Activated CD8-positive, alpha-beta T cell treated with anti-CD3 and anti-CD28 coated beads for 36 hours (primary cell): ENCODE measurements at places on chromosomes 1 and 21.

- no peak overlapping the region for H3K4me3 ChIP-seq
- no peaks in the 10 kb centered on the region for H3K4me1 ChIP-seq
- H3K36me3 ChIP-seq, result peaks cover 26% of the 10 kb centered on the region
- no peak overlapping the region for H3K27ac ChIP-seq
- DNase-seq, result no peak
Observed at GRCh38 chr1:37878071-37878470, 18.7 kb upstream of the MTF1 start.

DNA sequence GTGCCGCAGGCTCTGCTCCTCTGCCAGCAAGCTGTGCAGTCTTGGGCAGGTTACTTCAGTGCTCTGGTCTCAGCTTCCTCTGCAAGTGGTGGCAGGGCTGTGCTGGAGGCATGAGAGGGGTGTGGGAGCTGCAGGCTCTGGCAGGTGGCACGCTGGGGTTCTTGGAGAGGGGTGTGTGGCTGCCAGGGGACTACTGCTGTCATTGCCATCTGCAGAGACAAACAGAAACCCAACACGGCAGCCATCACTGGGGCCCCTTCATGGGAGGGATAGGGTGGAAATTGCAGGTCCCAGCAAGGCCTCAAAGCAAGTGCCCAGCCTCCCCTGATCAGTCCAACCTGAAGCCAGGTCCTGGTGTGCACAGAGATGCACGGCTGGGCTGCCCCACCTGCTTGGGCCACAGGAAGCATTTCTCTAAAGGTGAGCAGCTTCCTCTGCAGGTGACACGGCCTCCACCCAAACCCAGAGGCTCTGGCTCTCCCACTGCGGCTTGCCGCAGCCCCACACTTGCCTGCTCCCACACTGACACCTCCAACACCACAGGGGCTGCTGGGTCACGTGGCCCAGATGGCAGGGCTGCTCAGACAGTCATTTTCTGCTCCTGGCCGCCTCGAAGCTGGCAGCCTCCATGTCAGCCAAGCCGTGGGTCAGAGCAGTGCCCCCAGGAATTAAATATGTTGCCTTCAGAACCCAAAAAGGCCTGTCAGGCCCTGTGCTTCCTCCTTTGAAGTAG is 4.1 kb upstream of the COL6A2 start:
- peaks cover 5% of the 10 kb centered on the region for H3K4me1 ChIP-seq
- DNase-seq, result peak; percentile 18
- no peak overlapping the region for H3K4me3 ChIP-seq
- H3K27me3 ChIP-seq, result peaks cover 2% of the 10 kb centered on the region
- H3K27ac ChIP-seq, result no peak overlapping the region

GRCh38 chr1:167775178-167775577 is 53.4 kb downstream of the MPZL1 start:
- H3K4me1 ChIP-seq, result peaks cover 26% of the 10 kb centered on the region
- no peak overlapping the region for H3K27ac ChIP-seq
- H3K36me3 ChIP-seq, result peaks cover 29% of the 10 kb centered on the region
- no peak overlapping the region for H3K4me3 ChIP-seq
- no peak for DNase-seq

- H3K27ac ChIP-seq, result no peak overlapping the region
- DNase-seq, result no peak
- no peaks in the 10 kb centered on the region for H3K27me3 ChIP-seq
- no peaks in the 10 kb centered on the region for H3K4me1 ChIP-seq
- H3K4me3 ChIP-seq, result no peak overlapping the region
Observed at GRCh38 chr1:54906586-54906985, 19.6 kb upstream of the DHCR24 start.

GRCh38 chr1:15225461-15225860 is 21.6 kb upstream of the FHAD1 start:
- H3K4me3 ChIP-seq, result no peak overlapping the region
- H3K36me3 ChIP-seq, result no peaks in the 10 kb centered on the region
- no peaks in the 10 kb centered on the region for H3K4me1 ChIP-seq
- peaks cover 10% of the 10 kb centered on the region for H3K27me3 ChIP-seq

DNA sequence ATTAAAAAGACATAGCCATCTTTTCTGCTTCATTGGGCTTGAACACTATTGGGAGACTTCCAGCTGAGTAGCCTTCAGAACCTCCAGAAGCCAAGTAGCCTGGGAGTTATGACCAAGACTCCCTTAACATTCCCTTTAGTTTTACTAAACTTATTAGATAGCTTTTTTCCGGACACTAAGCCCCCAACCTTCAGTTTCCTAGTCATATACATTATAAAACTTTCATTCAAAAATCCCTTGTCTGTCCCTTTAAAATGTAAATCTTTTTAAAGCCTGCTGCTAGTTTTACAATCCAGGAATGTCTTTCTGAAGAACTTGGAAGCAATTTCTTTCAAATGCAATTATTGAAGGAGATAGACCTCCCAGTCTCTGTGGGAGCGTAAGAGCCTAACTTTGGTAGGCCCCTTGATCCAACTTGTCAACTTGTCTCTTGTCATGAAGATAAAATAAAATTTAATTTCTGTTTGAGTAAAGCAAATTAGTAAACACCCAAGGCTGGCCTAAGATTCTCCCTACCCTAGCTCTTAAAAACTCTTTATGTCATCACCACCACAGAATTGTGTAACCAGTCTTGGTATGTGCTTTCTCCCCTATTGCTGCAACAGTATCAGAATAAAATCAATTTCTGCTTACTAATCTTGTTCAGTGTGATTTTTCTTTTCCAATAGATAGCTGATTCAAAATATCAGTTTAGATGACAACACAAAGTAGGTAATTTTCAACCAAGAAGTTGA is 796.2 kb downstream of the PLA2G4A start:
- no peak overlapping the region for H3K4me3 ChIP-seq
- H3K36me3 ChIP-seq, result no peaks in the 10 kb centered on the region
- DNase-seq, result no peak
- H3K27me3 ChIP-seq, result no peaks in the 10 kb centered on the region

- H3K27me3 ChIP-seq, result no peaks in the 10 kb centered on the region
- H3K36me3 ChIP-seq, result no peaks in the 10 kb centered on the region
- DNase-seq, result peak; percentile 27
- no peak overlapping the region for H3K4me3 ChIP-seq
Observed at GRCh38 chr1:154716011-154716410, 108.0 kb upstream of the ADAR start.

DNA sequence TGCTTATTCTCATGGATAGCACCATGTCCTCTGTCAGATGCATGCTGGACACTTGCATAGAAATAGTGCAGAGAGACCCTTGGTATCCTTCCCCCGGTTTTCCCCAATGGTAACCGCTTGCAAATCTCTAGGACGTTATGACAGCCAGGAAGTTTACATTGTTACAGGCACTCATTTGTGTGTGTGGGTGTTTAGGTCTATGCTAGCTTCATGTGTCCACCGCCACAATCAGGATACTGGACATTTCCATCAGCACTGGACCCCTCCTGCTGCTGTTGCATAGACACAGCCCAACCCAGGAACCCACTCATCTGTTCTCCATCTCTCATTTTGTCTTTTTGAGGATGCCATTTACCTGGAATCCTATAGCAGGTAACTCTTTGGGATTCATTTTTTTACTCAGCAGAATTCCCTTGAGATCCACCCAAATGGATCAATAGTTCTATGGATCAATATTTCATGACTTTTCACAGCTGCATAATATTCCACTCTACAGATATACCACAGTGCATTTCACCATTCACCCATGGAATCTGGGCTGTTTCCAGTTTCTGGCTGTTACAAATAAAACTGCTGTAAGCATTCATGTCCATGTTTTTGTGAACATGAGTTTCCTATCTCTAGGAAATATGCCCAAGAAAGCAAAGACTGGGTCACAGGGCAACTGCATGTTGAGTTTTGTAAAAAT is 6.6 kb upstream of the WNT9A start:
- H3K27me3 ChIP-seq, result peaks cover 28% of the 10 kb centered on the region
- peaks cover 3% of the 10 kb centered on the region for H3K4me1 ChIP-seq
- no peak overlapping the region for H3K27ac ChIP-seq
- no peak overlapping the region for H3K4me3 ChIP-seq
- no peaks in the 10 kb centered on the region for H3K36me3 ChIP-seq

- no peak overlapping the region for H3K4me3 ChIP-seq
- H3K27me3 ChIP-seq, result peaks cover 28% of the 10 kb centered on the region
- H3K36me3 ChIP-seq, result no peaks in the 10 kb centered on the region
- no peak for DNase-seq
- peaks cover 1% of the 10 kb centered on the region for H3K4me1 ChIP-seq
Observed at GRCh38 chr1:13512472-13512871, 1.3 kb downstream of the LRRC38 start.

- H3K4me3 ChIP-seq, result no peak overlapping the region
- no peaks in the 10 kb centered on the region for H3K36me3 ChIP-seq
- no peak for DNase-seq
- H3K27me3 ChIP-seq, result no peaks in the 10 kb centered on the region
- no peak overlapping the region for H3K27ac ChIP-seq
- H3K4me1 ChIP-seq, result no peaks in the 10 kb centered on the region
Observed at GRCh38 chr1:102282955-102283354, 286.2 kb upstream of the OLFM3 start.

- H3K36me3 ChIP-seq, result no peaks in the 10 kb centered on the region
- DNase-seq, result no peak
- H3K27ac ChIP-seq, result no peak overlapping the region
Observed at GRCh38 chr21:16587681-16588375, 858.0 kb downstream of the USP25 start.

DNA sequence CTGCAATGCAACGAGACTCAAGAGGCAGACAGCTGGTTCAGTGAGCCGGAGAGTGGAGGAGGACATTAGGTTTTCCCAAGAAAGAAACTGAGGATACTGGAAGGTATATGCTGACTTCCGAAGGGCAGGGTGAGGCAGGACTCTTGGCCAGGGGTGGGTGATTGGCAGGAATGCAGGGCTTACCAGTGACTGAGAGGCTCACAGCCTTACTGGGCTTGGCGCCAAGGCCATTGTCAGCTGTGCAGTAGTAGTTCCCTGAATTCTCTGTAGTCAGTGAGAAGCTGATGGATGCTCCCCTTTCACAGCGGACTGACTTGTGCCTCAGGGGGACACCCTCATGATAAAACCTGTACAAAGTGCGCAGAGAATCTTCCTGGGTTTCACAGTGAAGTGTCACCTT is 9.6 kb downstream of the FCRL5 start:
- no peaks in the 10 kb centered on the region for H3K4me1 ChIP-seq
- H3K4me3 ChIP-seq, result no peak overlapping the region
- H3K27ac ChIP-seq, result no peak overlapping the region
- DNase-seq, result no peak
- H3K36me3 ChIP-seq, result no peaks in the 10 kb centered on the region

DNA sequence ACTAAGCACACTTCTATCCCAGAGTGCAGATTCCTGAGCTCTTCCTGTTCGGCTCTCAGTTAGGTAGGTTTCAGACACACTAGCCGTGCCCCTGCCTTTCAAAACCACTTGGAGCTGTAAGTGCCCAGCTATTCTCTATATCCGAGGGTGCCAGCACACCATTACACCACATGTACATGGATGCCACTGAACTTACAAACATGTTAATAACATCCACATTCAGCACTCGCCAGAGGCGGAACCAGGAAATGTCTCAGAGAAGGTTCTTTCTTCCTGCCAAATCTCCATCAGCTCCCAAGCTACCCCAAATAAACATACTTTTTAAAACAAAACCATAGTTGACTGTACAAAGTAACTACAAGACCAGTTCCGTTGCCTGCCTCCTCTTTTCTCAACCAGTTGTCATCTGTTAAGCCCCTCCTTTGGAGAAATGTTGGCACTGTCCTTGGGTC is 78.4 kb upstream of the CTTNBP2NL start:
- H3K27ac ChIP-seq, result no peak overlapping the region
- no peak for DNase-seq
- H3K36me3 ChIP-seq, result no peaks in the 10 kb centered on the region
- H3K4me3 ChIP-seq, result no peak overlapping the region
- H3K27me3 ChIP-seq, result peaks cover 12% of the 10 kb centered on the region

- H3K4me3 ChIP-seq, result no peak overlapping the region
- no peak overlapping the region for H3K27ac ChIP-seq
- H3K36me3 ChIP-seq, result no peaks in the 10 kb centered on the region
- H3K4me1 ChIP-seq, result no peaks in the 10 kb centered on the region
Observed at GRCh38 chr1:203148127-203148526, 20.6 kb downstream of the ADORA1 start.

DNA sequence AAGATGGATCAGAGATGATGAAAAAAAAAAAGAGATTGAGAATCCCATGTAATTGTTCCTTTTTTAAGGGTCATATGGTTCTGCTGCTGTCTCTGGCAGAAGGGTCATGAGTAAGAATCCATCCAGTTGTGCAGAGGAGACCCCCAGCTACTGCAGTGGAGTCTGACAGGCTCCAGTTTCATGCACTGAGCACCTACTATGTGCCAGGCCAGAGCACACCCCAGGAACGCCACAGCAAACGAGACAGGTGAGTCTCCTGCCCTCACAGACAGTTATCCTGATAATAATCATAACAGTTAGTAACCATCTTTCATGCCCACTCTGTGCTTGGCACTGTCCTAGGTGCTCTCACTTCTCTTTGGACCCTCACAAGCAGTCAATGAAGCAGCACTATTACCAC is 420.0 kb downstream of the MATN1 start:
- DNase-seq, result no peak
- no peak overlapping the region for H3K27ac ChIP-seq
